LHCN-M2 (cell line): ENCODE measurements at places on chromosomes 12 and 14. TPM values are rescaled to one million over a fixed set of nuclear protein-coding genes. Genes with fewer than 3 reads are reported as not detected.

The KLRG1 gene
- total RNA-seq = 0.19 and 0.52 TPM in 2 replicates

DNA sequence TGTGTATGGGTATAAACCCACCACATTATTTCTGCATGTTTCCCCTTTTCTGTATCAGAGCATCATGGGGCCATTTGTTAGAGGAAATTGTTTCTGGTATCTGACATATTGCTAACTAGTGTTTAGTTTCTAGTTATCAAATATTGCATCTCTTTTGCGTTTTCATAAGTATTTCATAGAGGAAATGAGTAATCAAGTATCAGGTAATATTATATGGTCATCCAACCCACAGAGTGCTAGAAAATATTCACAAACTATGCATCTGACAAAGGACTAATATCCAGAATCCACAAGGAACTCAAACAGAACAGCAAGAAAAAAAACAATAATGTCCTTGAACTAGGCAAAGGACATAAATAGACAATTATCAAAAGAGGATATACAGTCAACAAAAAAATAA lies 258.9 kb upstream of the LRIG3 start:
- DNase-seq = peak; percentile 54

The IL26 gene
- not detected in 2 replicates for total RNA-seq

The SIX1 gene
- 156 and 183 TPM in 2 replicates for total RNA-seq

The PCED1B gene
- 0.64 and 0.80 TPM in 2 replicates for total RNA-seq

GRCh38 chr12:109802828-109803227 lies 30.4 kb downstream of the TRPV4 start:
- no peak for DNase-seq

GRCh38 chr12:118959985-118960560 lies 21.3 kb upstream of the SRRM4 start:
- no peak for DNase-seq

DNA sequence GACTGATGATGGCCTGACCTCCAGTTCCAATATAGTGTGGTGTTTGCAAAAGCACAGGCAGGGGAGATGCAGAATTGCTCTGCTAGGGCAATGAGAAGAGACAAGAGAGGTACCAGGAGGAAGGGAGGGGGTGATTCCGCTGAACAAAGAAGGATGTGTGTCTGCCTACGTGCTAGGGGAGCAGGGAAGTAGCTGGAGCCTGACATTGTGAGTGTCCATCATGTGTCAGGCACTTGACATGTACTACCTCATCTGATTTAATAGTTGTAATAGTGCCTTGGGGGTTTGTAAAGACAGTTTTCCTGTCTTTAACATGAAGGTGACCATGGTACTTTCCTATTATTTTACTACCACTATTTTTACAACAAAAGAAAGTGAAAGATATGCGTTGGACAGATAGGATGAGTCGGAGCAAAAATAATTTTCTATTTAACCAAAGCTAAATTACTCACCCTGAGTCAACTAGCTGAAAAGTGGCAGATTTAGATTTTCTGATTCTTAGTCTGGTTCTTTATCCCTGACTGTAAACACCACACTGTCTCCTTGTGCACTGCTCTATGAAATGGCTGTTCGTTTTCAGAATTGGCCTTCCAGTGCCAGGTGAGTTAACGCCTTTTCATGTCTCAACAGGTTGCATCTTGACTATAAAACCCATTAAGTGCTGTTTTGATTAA lies 33.7 kb upstream of the TEAD4 start:
- DNase-seq = peak; percentile 23

- DNase-seq = no peak
Measured at GRCh38 chr14:99560922-99561683, 42.9 kb downstream of the CCDC85C start.

The LRTM2 gene
- not detected in 2 replicates for total RNA-seq

DNA sequence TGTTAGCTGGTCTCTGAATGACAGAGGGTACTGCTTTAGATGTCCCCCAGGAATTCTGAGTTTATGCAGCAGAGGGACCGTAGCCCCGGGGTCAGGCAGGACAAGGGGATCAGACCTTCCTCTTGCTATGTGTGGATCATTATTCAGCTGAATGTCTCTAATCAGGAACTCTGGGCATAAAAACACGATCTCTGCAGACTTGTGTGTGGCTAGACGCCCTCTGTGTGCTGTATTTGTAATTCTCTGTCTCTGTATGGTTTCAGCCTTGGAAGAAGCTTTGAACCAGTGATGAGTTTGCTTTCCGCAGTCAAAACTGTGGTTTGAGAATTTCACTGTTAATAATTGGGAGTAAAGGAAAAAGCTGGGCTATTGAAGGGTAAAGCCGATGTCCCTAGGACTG lies 125.3 kb downstream of the ETV6 start:
- DNase-seq = no peak
